ENCODE measurements at places on chromosomes 4 and X.
A peak's percentile ranks its signal among the peaks of the same experiment; 100 is the strongest.

DNA sequence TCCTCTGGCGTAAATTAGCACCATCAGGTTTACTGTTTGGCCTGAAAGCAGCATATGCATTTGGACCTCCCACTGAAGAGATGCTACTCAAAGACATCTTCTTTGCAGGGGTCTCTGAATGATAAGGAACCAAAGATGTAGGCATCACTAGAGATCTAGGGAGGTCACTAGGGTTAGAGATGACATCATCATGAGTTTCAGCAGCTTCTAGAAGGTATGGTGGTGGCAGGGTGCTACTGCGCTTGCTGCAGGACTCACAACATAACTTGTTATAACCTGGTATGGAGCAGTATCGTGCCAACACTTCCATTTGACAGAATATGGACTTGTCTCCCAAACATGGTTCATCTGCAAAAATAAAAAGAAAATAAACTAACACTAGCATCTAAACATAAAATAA lies 251.6 kb downstream of the NPFFR2 start:
- no peak for DNase-seq

GRCh38 chrX:77597090-77597489 lies 149.9 kb downstream of the FGF16 start:
- no peak for DNase-seq

DNA sequence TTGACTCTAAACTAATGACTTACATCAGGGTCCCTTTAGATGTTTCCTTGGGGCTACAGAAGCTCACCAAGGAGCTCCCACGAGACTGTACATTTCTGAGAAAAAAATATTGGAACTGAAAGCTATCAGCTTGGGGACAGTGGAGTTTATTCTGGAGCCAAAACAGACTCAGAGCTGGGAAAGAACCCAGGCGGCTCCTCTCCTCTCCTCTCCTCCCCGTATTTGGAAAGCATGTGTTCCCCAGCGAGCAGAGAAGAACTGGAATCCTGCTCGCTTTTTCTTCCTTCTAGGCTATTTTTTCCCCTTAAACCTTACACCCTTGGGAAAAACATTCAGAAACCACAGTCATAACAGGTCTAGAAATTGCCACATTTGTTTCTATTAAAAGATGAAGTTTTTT lies 4.3 kb upstream of the MAP7D3 start:
- DNase-seq: no peak

DNA sequence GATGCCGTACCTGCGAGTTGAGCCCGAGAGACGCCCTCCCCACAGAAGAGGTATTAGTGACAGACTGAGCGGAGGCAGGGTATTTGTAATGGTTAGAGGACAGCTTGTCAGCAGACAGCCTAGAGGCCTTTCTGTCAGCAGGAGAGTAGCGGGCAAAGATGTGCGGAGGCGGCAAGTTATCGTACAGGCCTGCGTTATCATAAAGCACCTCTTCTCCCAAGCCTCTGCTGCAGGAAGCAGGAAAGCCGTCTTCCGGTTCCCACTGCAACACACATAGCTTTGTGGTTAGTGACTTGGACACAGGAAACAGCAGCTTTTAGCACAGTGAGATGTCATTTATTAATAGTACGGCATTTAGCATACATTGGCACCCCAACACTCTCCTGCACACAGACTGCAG lies 158.3 kb downstream of the AFAP1 start:
- DNase-seq: no peak

DNA sequence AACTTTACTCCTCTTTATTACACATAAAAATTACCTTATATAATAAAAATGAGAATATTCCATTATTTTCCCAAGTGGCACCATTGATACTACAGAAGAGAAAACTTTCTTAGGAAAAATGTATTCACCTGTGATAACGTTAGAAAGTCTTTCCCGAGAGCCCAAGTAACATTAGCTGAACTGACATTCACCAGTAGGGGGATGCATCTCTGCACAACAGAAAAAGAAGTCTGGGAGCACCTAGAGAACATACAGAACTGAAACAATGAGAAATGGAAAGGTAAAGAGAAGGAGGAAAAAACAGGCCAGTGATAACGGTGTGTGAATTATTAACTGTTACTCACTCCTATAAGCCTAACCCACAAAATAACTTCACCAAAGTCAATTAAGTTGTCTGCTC lies 423.3 kb downstream of the CENPC start:
- DNase-seq: peak; percentile 41

- no peak for DNase-seq
Observed at GRCh38 chr4:54016504-54016903, 47.9 kb downstream of the CHIC2 start.

DNA sequence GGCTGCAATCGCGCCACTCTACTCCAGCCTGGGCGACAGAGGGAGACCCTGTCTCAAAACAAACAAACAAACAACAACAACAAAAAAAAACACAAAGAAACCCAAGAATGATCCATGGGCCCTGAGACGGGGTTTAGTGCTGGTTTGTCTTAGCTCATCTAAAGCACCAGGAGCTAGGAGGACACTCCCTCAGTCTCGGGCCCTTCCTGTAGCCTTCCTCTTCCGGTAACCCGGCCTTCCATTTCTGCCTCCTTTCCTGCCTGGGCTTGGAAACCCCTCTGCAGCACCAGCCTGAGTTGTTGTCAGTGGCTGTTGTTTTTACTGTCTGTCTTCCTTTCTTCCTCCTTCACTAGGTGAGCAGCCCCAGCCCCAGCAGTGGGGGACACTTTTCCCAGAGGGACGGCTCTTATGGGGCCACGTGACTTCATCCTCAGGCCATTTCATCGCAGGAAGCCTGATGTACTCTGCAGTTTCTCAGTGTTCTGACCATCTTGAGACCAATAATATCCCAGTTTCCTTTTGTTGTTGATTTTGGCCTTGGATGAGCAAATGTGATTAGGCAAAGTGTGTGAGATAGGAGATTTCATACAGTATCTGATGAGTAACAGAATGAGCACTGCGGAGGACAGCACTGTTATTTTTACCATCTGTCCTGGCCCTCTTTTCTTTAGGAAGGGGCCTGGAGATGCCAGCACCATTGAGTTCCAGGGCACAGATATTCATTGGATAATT lies 90.1 kb downstream of the ANAPC4 start:
- DNase-seq: no peak

DNA sequence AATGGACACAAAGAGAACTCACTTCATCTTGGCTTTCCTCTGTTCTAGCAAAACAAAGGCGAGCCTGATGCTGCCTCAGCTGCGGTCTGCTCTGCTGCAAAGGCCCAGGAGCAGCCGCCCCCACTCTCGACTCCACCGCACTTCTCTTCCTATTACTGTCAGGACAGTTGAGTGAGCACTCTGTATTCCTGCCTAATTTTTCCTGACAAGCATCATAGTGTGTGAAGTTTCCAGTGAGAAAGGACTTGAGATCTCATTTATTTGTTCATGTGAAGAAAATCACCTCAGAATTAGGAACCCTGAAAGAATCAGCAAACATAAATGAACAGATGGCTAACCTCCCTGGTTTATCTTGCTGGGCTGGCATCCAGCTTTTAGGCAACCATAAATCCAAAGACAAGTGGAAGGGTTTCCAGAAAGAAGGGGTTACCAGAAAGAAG lies 15.6 kb downstream of the SCARB2 start:
- peak; percentile 79 for DNase-seq
